ENCODE measurements at places on chromosomes 1 and 21. TPM values are rescaled to one million over a fixed set of nuclear protein-coding genes. Genes with fewer than 3 reads are reported as not detected.

The CASQ1 gene
- 0.50 TPM for total RNA-seq

The CASQ2 gene
- not detected for total RNA-seq

The PDC gene
- 0.06 TPM for total RNA-seq

The IL6R gene
- total RNA-seq, result 22.7 TPM

The CELA2A gene
- not detected for total RNA-seq

The PPFIA4 gene
- total RNA-seq, result 0.50 TPM

The FCGR2B gene
- total RNA-seq, result not detected

The KCNT2 gene
- 4.2 TPM for total RNA-seq

The SPATA1 gene
- 0.92 TPM for total RNA-seq

The TSTD1 gene
- 12.3 TPM for total RNA-seq

The C1orf105 gene
- total RNA-seq, result not detected

The AUNIP gene
- 1.7 TPM for total RNA-seq

The PTCH2 gene
- 0.40 TPM for total RNA-seq

The LAX1 gene
- total RNA-seq, result not detected

The HTR1D gene
- total RNA-seq, result not detected

The ZNF124 gene
- total RNA-seq, result 20.1 TPM

The TTC3 gene
- total RNA-seq, result 178 TPM

The SYNC gene
- 68.0 TPM for total RNA-seq

The OR2M3 gene
- not detected for total RNA-seq

The OR10J1 gene
- not detected for total RNA-seq

The FGR gene
- total RNA-seq, result not detected

The VWA5B1 gene
- not detected for total RNA-seq

The C1orf87 gene
- not detected for total RNA-seq

The KANK4 gene
- not detected for total RNA-seq

The DCDC2B gene
- total RNA-seq, result not detected

The KCNH1 gene
- not detected for total RNA-seq

The TOR1AIP2 gene
- 74.4 TPM for total RNA-seq

The RNPEP gene
- total RNA-seq, result 56.0 TPM

The WDR77 gene
- 25.9 TPM for total RNA-seq

The RXFP4 gene
- total RNA-seq, result not detected

The CD84 gene
- total RNA-seq, result under 0.01 TPM

The LEFTY2 gene
- not detected for total RNA-seq

The PLXNA2 gene
- total RNA-seq, result 12.8 TPM

The CYP4A11 gene
- 0.13 TPM for total RNA-seq

The HSPA6 gene
- total RNA-seq, result 0.62 TPM

The ADGRL4 gene
- total RNA-seq, result 55.9 TPM

The CD53 gene
- total RNA-seq, result not detected

The NUP210L gene
- 0.13 TPM for total RNA-seq
